ENCODE measurements at places on chromosomes 16 and 17.
A peak's percentile ranks its signal among the peaks of the same experiment; 100 is the strongest.

DNA sequence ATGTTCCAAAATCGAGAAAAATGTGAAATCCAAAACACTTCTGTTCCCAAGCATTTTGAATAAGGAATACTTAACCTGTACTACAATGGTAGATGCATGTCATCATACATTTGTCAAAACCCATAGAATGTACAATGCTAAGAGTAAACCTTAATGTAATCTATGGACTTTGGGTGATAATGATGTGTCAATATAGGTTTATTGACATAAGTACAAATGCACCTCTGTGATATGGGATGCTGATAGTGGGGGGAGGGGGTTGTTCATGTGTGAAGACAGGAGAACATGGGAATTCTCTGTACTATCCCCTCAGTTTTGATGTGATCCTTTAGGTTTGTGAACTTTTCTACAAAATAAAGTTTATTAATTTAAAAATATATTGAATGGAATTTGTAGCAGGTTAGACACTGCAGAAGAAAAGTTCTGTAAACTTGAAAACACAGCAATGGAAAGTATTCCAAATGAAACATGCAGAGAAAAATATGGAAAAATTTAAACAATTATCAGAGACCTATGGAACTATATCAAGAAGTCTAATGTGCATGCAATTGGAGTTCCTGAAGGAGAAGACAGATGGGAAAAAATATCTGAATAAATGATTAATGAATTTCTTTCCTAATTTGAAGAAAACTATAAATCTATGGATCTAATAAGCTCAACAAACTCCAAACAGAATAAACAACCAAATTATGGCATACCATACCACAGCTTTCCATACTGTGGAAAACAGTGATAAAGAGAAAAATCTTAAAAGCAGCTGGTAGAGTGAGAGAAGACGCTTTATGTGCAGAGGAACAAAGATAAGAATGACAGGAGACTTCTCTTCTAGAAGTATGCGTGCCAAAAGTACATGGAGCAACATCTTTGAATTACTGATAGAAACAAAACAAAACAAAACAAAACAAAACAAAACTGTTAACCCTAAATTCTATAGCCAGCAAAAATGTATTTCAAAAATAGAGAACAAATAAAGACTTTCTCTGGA lies 34.7 kb upstream of the MSI2 start:
- no peak for DNase-seq

DNA sequence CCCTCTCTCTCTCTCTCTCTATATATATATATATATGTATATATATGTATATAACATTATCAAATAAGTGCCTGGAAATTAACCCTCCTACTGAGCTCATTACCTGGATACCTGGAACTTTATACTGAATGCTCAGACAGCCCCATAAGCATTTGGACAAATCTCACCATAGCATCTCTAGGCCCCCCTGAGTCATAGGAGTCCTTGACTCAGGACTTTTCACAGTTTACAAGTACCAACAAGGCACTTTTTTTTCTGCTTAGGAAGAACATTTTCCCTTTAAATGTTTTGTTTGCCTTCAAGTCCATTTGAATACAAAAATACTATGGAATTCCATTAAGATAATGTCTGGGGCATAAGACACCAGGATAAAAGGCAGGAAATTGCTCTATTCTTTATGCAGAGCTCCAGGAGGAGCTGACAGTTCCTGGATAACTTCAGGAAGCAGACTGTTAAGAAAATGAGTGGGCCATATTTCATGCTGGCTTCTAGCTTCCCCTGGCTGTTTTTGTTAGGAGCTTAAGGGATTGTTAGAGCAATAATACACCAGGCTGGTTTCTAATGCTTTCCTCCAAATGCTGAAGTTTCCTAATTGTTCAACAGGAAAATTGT lies 171.7 kb upstream of the ASIC2 start:
- no peak for DNase-seq

- no peak for DNase-seq
These were observed 12.0 kb upstream of the CA4 start for GRCh38 chr17:60137731-60138130.

GRCh38 chr16:84443166-84443802 lies 61.2 kb downstream of the MEAK7 start:
- no peak for DNase-seq

GRCh38 chr17:15265131-15265530 lies at the start of gene PMP22:
Gene PMP22, minus strand, starts transcription at chr17:15265326. Its CDS starts 4,599 bp downstream, at chr17:15260727.
- no peak for DNase-seq

- no peak for DNase-seq
These were observed 640 bp upstream of the NAGLU start for GRCh38 chr17:42535155-42536047.

DNA sequence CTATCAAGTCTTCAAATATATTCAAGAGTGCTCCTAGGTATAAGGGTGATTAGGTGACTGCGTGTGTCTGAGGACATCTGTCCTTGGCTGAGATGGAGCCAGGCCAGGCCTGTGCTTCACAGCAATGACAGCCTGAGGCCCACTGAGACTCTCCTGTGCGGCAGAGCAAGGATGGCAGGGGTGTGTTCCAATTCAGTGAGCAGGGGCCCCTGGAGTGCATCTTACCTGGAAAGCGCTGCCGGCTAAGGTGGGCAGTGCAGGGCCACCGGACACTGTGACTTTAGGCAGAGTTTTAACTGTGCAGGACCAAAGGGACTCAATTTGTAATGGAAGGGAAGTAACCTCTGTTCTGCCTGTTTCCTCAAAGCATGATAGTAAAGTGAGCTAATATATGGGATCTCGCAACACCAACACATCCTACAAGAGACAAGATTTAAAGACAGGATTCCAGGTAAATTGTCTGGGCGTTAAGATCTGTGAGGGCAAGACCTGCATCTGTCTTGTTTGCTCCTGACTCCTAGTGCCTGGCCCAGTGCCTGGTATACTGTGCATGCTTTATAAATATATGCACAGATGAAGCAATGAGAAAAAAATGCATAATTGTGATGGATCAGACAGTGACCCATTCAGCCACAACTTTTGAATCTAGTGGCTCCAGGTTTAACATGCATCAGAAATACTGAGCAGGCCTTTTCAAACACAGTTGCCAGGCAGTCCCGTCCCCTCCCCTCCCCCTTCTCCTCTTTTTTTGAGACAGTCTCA lies 86.7 kb downstream of the MRC2 start:
- peak; percentile 19 for DNase-seq

Measured in adipocyte (in vitro differentiated cells).